ENCODE measurements at places on chromosomes 7 and 10.

DNA sequence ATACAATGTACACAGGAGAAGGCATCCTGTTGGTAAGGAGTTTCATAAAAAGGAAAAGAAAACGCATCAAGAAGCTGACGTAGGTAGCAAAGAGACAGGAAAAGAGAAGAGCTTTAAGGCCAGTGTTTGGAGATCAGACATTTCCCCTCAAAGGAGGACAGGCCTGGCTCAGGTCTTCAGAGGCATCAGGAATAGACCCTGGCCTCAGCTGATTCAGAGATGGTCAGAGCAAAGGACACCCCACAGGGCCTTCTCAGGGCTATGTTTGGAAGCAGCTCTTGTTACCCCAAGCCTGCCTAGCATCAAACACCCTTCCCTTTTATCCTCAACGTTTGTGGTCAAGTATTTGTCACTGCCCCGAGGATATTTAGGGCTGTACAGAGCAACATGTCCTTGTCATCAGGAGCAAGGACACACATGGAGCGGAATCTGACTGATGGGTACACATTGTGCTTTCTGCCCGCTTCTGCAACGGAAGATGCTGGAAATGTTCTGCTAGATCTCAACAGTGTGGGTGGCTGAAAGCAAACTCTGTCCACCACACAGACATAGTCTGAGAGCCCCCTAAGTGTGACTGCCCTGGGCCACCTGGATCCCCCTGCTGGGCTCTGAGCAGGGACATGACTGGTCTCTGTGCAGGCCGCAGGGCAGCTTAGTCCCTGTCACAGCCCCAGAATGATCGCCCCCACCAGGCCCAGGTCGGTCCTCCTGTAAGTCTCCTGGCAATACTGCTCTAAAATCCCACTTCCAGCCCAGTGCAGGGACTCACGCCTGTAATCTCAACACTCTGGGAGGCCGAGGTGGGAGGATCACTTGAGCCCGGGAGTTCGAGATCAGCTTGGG, 1.0 kb upstream of the ZDHHC4 start:
- DNase-seq, result no peak

DNA sequence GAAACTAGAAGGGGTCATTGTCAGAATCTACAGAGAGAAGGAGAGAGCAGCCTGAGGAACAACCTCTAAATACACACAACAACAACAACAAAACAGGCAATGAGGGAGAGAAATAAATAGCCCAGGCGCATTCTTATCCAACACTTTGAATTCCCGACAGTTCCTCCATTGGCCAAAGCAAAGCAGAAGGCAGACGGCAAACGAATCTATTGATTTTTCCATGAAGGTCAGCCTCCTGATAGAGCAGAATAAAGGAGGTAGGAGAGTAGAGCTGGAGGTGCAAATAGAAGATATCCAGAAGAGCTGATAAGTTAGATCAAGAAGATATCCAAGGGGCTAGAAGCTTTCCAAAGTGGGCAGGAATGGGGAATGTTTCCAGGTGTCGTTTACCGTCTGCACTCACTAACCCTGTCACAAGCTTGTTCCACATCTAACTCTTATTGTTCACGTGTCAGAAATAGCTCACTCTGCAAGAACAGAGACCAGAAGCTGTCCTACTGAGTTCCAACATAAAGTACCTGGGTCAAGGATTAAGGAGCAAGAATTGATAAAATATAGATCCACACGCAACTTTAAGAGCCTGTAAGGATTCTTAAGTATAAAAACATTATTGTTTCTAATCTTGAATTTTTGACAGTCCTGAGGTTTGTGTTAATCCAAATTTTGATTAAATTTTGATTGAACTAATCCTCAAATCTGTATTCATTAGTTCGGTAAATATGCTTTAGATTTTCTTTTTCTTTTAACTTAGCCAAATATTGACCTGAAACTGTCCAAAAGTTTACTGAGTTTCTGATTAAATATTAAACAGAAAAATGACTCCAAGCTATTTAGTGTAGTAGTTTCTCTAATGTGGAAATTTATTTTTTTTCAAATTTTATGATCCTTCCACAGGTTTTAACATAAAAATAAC, 45.7 kb downstream of the PTN start:
- no peak for DNase-seq

GRCh38 chr7:75981453-75982305, 12.7 kb downstream of the TMEM120A start:
- DNase-seq, result no peak

DNA sequence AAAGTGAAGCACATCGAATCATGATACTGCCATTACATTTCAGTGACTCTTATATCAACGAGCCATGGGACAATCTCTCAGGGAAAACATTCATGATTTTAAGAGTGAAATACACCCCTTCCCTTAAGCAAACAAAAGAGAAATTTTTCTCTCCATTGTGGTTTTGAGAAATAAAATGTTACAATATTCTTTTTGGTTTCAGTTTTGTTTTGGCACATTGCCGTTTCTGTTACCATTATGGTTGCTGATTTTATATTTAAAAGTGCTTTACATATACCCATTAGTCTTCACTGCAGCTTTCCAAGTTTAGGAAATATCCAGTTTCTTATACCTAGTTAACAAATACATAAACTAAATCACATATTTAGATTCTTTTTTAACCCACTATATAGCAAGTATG, 126.8 kb upstream of the SEM1 start:
- DNase-seq, result no peak

- DNase-seq, result no peak
Observed at GRCh38 chr7:143902332-143902899, 440 bp upstream of the TCAF1 start.

GRCh38 chr7:2527505-2528467, 8.2 kb downstream of the LFNG start:
- no peak for DNase-seq
